ENCODE measurements at places on chromosomes 13 and 19.

DNA sequence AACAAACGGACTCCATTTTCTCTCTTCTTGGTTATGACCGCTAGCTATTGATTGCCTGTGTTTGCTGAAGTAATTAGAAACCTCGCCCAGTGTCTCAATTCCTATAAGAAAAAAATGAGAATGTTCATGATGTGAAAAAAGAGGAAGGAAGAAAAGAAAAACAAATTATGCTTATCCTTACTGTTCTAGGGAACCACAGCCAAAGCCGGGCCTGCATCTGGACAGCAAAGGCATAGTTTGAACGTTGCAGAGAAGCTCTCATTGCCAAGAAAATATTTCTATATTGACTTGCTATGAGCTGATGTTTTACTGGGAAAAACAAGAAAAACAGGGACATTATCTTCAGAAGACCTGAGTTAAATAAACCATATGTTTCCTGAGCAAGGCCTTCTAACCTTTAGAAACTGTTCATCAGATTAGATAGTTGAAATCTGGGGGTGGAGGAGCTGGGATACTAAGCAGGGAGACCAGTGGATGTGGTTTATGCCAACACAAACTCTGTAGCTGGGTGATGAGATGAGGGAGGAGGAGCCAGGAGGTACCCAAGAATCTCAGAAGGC, 55.0 kb downstream of the EFNB2 start:
- H3K4me1 ChIP-seq, result peaks cover 9% of the 10 kb centered on the region
- no peaks in the 10 kb centered on the region for H3K36me3 ChIP-seq
- H3K4me3 ChIP-seq, result no peak overlapping the region
- no peak overlapping the region for H3K27ac ChIP-seq
- DNase-seq, result no peak
- no peaks in the 10 kb centered on the region for H3K27me3 ChIP-seq

DNA sequence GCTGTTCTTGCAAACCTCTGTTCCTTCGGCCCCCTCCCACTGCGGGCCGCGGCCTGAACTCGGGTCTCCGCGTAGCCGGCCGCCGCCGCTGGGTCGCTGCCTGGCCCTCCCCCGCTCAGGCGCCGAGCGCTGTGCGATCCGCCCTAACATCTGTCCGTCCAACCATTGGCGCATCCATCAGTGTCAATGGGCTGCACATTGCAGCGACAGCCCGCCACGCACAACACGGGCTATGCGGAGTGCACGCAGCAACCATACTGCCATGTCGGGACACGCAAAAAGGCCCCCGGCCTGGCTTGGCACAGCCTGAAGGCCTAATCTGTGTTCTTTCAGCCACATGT, 2.6 kb upstream of the TSHZ3 start:
- H3K27ac ChIP-seq, result no peak overlapping the region
- peaks cover 72% of the 10 kb centered on the region for H3K27me3 ChIP-seq
- H3K4me3 ChIP-seq, result peak overlapping the region; percentile 88
- no peaks in the 10 kb centered on the region for H3K36me3 ChIP-seq
- H3K4me1 ChIP-seq, result peaks cover 46% of the 10 kb centered on the region
- DNase-seq, result no peak

DNA sequence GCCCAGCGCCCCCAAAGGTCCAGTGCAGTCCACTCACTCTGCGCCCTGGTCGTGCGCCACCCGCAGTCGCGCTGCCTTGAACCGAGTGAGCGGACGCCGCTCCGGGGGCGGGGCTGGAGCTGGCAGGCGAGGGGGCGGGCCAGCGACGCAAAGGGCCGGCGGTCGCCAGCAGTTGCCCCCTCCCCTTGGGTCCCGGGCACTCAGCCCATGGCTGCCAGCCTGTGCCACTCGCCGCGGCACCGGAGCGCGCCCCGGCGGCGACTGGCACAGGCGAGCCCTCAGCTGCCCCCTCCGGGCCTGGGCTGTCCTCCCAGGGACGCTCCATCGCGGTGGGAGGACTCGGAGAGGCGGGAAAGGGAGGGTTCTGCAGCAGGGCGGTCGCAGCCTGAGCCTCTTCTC, at the start of gene S1PR5:
TSS of gene S1PR5 (minus strand) at position 87 of the 399 bp plus-strand sequence. CDS start 2,436 bp downstream, outside the sequence.
- H3K27me3 ChIP-seq, result peaks cover 61% of the 10 kb centered on the region
- no peak within 1 kb of the TSS for H3K27ac ChIP-seq
- H3K4me3 ChIP-seq, result peak within 1 kb of the TSS; percentile 84

- no peak for DNase-seq
- H3K4me3 ChIP-seq, result no peak overlapping the region
- H3K27ac ChIP-seq, result no peak overlapping the region
- peaks cover 31% of the 10 kb centered on the region for H3K36me3 ChIP-seq
- peaks cover 8% of the 10 kb centered on the region for H3K4me1 ChIP-seq
Observed at GRCh38 chr19:18875726-18876125, 20.2 kb downstream of the CERS1 start.

DNA sequence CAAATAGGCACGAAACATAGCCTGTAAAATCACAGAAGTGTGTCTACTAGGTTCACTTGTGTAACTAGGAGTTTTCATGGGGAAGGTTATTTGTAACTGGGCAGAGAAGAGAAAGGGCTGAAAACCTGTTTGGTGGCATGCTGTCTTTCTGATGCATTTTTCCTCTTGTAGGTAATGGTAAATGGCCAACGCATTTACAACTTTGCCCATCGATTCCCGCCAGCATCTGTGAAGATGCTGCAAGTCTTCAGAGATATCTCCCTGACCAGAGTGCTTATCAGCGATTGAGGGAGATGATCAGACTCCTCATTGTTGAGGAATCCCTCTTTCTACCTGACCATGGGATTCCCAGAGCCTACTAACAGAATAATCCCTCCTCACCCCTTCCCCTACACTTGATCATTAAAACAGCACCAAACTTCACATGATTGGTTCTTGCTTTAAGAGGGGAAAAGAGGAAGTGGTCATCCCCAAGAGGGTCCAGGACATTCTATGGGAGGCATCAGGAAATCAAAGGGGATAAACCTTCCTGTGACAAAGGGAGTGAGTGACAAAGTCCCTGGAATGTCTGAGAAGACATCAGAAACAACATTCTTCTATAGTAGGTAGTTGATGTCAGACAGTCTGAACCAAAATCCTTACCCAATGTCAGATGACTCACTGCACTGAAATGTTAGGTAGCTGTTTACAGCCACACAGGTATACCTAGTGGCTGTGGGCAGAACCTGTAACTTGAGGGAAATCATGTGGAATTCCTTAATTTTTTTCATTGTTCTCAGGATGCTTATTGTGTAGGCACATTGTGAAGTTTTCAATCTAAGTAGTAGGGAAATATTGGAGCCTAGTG, 5.0 kb downstream of the LGALS14 start:
- no peak overlapping the region for H3K27ac ChIP-seq
- no peak for DNase-seq
- H3K36me3 ChIP-seq, result no peaks in the 10 kb centered on the region
- no peak overlapping the region for H3K4me3 ChIP-seq
- H3K4me1 ChIP-seq, result no peaks in the 10 kb centered on the region
- peaks cover 25% of the 10 kb centered on the region for H3K27me3 ChIP-seq

GRCh38 chr19:18119013-18119716, 21.6 kb downstream of the MAST3 start:
- H3K27me3 ChIP-seq, result no peaks in the 10 kb centered on the region
- no peaks in the 10 kb centered on the region for H3K36me3 ChIP-seq
- peaks cover 22% of the 10 kb centered on the region for H3K4me1 ChIP-seq
- H3K27ac ChIP-seq, result peak overlapping the region; percentile 25
- DNase-seq, result no peak

GRCh38 chr19:11971041-11971440, 6.2 kb downstream of the ZNF763 start:
- no peak overlapping the region for H3K27ac ChIP-seq
- peaks cover 1% of the 10 kb centered on the region for H3K4me1 ChIP-seq
- no peaks in the 10 kb centered on the region for H3K27me3 ChIP-seq
- H3K4me3 ChIP-seq, result no peak overlapping the region
- peaks cover 38% of the 10 kb centered on the region for H3K36me3 ChIP-seq

DNA sequence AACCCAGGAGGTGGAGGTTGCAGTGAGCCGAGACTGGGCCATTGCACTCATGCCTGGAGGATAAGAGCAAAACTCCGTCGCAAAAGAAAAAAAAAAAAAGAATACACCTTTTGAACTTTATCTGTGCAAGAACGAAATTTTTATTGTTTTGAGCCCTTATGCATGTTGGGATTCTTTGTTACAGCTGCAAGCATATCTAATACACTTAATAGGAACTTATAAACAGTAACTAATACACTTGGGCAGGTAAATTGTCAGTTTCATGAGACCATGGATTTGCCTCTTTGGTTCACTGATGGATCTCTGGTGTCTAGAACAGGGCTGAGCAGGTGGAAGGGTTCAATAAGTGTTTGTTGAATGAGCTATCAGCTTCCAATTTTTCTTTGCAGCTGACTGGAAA, 108.1 kb downstream of the CACNA1A start:
- H3K4me3 ChIP-seq, result no peak overlapping the region
- H3K27ac ChIP-seq, result no peak overlapping the region
- H3K36me3 ChIP-seq, result no peaks in the 10 kb centered on the region
- no peak for DNase-seq
- peaks cover 5% of the 10 kb centered on the region for H3K4me1 ChIP-seq
- peaks cover 13% of the 10 kb centered on the region for H3K27me3 ChIP-seq

DNA sequence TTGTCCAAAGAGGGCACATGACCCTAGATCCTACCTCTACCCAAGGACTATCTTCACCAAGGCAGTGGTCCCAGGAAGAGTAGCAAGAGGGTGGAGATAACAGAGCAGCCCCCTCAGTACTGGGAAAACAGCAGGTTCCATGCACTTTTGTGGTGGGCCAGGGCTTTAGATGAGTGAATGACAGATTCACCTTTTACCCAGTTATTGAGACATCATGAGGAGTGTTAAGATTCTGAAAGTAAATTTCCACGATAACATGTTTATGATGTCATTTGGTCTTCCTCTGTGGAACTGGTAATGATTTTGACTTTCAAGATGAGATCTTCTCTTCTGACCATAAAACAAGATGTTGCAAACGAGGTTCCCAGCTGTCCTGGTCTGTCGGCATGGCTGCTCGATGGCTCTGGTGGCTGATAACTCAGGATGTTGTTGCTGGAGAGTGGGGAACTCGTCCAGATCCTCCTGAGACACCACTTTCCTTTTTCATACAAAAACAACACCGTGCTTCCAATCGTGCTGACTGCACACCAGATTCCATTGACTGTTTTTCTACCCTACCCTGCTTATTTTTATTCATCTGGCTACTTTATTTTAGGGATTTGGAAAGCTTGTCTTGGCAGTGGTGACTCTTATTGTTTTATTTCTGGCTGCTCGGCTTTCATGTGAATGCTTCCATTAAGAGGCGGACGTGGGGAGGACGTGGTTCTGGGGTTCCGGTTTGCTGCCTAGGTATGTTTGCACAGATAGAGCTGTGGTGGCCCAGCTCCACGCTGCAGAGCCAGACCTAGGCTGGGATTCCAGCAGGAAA, 88.5 kb downstream of the LRCH1 start:
- H3K36me3 ChIP-seq, result peaks cover 11% of the 10 kb centered on the region
- peaks cover 50% of the 10 kb centered on the region for H3K4me1 ChIP-seq
- H3K4me3 ChIP-seq, result no peak overlapping the region
- H3K27me3 ChIP-seq, result no peaks in the 10 kb centered on the region
- DNase-seq, result no peak

DNA sequence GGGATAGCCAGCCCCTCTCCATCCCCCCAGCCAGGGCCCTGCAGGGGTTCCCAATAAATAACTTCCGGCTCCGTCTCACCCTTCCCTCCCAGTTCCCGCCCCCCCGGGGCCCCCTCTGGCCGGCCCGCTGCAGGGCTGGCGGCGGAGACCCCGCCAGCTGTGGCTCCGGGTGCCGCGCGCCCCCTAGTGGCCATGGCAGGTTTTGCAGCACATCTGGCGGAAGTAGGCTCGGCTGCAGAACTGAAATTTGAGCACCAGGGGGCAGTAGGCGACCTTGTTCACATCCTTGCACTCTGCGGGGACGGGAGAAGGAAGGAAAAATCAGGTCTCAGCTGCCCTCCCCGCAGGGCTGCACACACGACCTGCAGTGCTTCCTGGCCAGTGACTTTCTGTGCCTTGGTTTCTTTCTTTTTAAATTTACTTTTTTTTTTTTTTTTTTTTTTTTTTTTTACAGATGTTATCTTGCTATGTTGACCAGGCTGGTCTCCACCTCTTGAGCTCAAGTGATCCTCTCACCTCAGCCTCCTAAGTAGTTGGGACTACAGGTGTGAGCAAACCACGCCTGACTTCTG, 3.6 kb upstream of the MYO1F start:
- DNase-seq, result peak; percentile 87
- H3K27me3 ChIP-seq, result peaks cover 19% of the 10 kb centered on the region
- peaks cover 5% of the 10 kb centered on the region for H3K4me1 ChIP-seq

- no peak overlapping the region for H3K27ac ChIP-seq
- no peaks in the 10 kb centered on the region for H3K36me3 ChIP-seq
- no peak for DNase-seq
- peaks cover 36% of the 10 kb centered on the region for H3K27me3 ChIP-seq
- no peak overlapping the region for H3K4me3 ChIP-seq
Observed at GRCh38 chr13:101149735-101150384, 266.4 kb downstream of the NALCN start.

- DNase-seq, result no peak
- H3K4me3 ChIP-seq, result no peak overlapping the region
- no peak overlapping the region for H3K27ac ChIP-seq
- peaks cover 10% of the 10 kb centered on the region for H3K27me3 ChIP-seq
- no peaks in the 10 kb centered on the region for H3K4me1 ChIP-seq
Observed at GRCh38 chr19:9953802-9954542, 17.7 kb upstream of the OLFM2 start.
